ENCODE measurements at places on chromosomes 3 and 15.

GRCh38 chr15:96121086-96121920, 209.2 kb upstream of the NR2F2 start:
- DNase-seq: no peak

- DNase-seq: no peak
Observed at GRCh38 chr15:58590926-58591325, 158.6 kb downstream of the ADAM10 start.

- no peak for DNase-seq
Observed at GRCh38 chr15:82699726-82700125, 9.9 kb downstream of the AP3B2 start.

DNA sequence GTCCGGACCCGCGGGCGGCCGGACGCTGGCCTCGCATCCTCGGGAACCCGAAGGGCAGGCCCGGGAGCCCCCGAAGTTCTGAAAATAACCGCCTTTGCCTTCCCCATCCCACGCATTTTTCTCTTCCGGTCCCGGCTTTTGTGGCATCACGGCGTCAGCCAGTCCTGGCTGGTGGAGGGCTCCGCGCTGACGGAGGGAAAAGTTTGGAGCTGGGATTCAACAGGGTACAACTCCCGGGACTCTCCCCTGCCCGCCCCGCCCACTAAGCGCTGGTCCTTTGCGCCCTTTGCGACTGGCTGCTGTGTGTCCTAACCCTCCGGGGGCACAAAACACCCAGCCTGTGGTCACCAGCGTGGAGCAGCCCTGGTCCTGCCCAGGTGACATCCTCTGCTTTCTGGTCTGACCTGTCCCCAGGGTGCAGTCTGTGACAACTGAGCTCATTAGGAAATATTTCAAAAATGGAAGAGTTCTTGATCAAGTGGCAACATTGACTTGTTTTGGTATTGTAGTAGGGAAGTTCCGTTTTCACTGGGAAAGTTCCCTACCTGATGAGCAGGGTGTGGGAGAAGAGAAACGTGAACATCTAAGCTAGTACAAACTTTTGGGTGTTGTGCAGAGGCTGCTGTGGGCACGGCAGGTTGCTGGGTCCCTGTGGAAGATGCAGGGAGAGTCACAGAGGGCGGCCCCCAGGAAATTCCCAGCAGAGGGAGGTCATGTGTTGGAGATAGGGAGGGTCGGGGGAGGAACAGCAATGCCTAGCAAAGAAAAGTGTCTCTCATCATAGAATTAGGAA, 775 bp downstream of the ARNT2 start:
- no peak for DNase-seq
